Adrenal gland (tissue), 19 donors: ENCODE measurements at places on chromosomes 5 and 9. TPM values are rescaled to one million over a fixed set of nuclear protein-coding genes. Genes with fewer than 3 reads are reported as not detected.
A peak's percentile ranks its signal among the peaks of the same experiment; 100 is the strongest.

Gene FBXL7
- 29.9 TPM for total RNA-seq

- no peaks in the 10 kb centered on the region for H3K36me3 ChIP-seq
- H3K4me3 ChIP-seq = no peak overlapping the region
- peaks cover 15% of the 10 kb centered on the region for H3K4me1 ChIP-seq
- H3K27ac ChIP-seq = no peak overlapping the region
- peak; percentile 78 for DNase-seq
- no peaks in the 10 kb centered on the region for H3K27me3 ChIP-seq
These were observed 649 bp upstream of the GLE1 start for GRCh38 chr9:128503870-128504269.

DNA sequence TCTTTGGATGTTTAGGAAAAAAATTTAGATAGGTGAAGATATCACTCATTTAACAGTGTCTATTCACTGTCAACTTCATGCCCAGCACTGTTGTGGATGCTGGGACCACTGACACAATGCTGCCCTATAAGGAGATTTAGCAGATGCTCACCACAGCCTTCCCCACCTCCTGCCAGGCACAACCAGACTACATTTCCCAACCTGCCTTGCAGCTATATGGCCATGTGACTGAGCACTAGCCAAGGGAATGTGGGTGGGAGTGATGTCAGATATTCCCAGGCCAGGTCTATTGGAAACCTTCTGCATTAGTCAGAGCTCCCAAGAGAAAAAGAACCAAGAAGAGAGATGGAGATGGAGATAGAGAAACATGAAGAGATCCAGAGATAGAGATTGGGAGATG, 302.6 kb upstream of the TAS2R1 start:
- no peak overlapping the region for H3K27ac ChIP-seq
- no peaks in the 10 kb centered on the region for H3K36me3 ChIP-seq
- H3K4me1 ChIP-seq = no peaks in the 10 kb centered on the region
- DNase-seq = no peak

Gene TRIM7
- total RNA-seq = 2.7 TPM
